ENCODE measurements at places on chromosomes 5 and 9. TPM values are rescaled to one million over a fixed set of nuclear protein-coding genes. Genes with fewer than 3 reads are reported as not detected.

DNA sequence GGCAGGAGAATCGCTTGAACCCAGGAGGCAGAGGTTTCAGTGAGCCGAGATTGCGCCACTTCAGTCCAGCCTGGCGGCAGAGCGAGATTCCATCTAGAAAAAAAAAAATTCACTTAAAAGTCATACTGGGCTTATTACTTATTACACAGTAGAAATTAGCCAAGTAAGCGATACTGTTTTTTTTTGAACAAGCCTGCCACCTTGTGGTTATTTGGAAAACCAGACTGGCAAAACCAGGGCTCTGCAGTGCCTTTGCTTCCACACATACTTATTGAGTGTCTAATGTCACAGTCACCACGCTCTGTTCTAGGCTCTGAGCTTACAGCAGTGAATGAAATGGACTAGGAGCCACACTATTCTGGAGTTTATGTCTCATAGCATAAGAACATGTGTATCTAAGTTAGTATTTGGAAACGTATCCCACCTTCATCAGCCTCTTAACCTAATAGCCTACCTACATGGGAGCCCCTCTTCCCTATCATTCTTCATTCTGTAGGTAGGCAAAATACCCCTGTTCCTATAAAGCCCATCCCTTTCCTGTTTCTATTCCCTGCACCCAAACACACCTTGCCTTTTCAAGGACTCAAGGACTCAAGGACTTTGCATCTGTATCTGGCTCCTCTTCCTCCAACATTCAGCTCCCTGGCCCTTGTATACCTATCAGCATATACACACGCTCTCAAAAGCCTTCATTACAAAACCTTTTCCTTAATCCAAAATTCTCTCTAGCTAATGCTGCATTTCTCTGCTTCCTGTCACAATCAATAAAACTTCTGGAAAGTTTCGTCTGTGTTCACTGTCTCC is 13.9 kb upstream of the BASP1 start:
- no peak overlapping the region for H3K27ac ChIP-seq
- no peak overlapping the region for H3K4me3 ChIP-seq
- no peaks in the 10 kb centered on the region for H3K36me3 ChIP-seq
- H3K4me1 ChIP-seq = no peaks in the 10 kb centered on the region

GRCh38 chr9:79390077-79390698 is 181.6 kb upstream of the TLE4 start:
- H3K36me3 ChIP-seq = no peaks in the 10 kb centered on the region
- no peak overlapping the region for H3K4me3 ChIP-seq
- no peaks in the 10 kb centered on the region for H3K27me3 ChIP-seq

FAM221B gene
- total RNA-seq = not detected

ARL14EPL gene
- total RNA-seq = not detected

DNA sequence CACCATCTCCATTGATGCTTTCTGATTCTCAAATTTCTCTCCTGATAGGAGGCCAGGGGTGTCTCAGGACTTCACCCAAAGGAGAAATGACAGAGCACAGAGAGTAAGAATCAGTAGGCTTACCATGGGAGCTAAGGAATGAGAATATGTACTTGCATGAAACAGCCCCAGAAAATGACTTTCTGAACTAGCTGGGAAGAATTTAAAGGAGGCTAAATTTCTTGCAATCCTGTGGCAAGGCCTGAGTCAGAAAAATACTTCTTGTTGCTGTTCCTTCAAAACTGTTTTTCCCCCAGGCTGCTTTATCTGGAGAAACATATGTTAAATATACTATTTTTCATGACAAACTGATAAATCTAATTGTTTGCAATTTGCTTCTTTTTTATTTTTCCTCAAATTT is 53.4 kb upstream of the FBXL7 start:
- H3K4me3 ChIP-seq = no peak overlapping the region
- H3K4me1 ChIP-seq = no peaks in the 10 kb centered on the region
- no peaks in the 10 kb centered on the region for H3K36me3 ChIP-seq
- no peaks in the 10 kb centered on the region for H3K27me3 ChIP-seq
- no peak overlapping the region for H3K27ac ChIP-seq

DNA sequence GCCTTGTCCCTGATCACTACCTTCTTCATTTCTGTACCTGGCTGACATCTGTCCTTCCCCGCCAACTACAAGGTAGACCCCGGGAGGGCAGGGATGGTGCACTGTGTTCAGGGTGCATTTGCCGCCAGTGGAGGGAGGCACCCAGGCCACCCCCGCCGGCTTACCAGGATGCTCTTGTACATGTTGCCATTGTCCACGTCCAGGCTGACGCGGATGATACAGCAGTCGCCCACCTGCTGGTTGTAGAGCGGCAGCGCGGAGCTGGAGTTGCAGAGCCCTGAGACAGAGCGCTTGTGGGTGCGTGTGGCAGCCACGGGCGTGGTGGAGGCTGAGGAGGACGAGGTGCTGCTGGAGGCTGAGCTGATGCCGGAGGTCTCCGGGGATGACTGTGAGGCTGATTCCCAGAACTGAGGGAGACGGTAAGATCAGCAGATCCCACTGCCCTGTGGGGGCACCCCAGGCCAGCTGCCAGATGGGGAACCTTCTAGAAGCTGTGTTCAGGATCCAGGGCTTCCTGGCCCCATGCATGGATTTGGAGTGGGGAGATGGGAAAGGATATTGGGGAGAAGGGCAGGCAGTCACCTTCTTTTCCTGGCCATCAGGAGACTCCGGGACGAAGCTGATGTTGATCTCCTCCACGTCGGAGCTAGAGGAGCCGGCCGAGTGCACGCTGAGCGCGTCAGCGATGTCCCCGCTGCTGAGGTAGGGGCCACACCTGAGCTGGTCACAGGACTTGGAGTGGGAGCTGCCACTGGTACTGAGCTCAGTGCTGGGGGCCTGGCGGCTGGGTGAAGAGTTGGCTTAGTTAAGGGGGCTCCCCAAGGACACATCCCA is 19.5 kb downstream of the RALGDS start:
- H3K4me1 ChIP-seq = no peaks in the 10 kb centered on the region
- no peak for DNase-seq
- peaks cover 3% of the 10 kb centered on the region for H3K36me3 ChIP-seq
- no peaks in the 10 kb centered on the region for H3K27me3 ChIP-seq
- H3K4me3 ChIP-seq = no peak overlapping the region

DNA sequence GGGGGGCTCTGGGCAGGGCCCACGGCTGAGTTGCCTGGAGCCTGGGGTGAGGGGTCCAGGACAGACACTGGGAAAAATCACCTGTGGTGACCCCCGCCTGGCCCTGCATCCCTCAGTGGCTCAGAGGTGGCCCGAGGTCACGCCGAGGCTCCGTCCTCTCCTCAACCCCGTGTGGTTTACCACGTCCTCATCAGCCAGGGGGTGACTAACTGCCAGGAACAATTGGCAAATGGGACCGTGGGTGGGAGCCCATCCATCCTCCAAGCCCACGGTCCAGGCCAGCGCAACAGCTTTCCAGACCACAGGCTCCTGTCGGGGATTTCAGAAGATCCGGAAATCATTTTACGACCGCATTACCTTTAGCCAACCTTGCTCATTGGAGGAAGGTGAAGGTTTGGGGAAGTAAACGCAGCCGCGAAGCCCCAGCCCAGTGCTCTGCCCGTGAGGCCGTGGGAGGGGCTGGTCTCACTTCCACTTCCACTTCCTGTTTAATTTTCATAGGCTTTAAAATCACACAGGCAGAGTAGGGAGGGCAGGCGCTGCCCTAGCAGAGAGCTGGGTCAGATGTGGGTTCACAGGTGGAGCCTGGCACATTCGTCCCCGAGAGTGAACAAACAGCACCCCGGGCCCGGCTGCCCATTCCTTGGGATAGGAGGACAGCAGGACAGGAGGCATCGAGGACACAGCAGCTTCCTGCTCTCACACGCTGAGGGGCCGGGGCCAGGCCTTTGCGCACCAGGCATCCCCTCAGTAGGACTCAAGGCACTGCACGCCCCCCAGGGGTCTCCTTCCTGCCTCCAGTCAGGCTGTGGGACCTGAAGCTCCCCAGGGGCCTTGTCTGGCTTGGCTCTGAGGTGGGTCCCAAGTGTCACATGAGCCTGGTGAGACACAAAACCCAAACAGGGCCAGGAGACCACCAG is 19.8 kb upstream of the SLC9A3 start:
- no peak overlapping the region for H3K4me3 ChIP-seq
- H3K4me1 ChIP-seq = peaks cover 8% of the 10 kb centered on the region
- H3K27me3 ChIP-seq = peaks cover 7% of the 10 kb centered on the region
- no peak overlapping the region for H3K27ac ChIP-seq
- DNase-seq = no peak

DNA sequence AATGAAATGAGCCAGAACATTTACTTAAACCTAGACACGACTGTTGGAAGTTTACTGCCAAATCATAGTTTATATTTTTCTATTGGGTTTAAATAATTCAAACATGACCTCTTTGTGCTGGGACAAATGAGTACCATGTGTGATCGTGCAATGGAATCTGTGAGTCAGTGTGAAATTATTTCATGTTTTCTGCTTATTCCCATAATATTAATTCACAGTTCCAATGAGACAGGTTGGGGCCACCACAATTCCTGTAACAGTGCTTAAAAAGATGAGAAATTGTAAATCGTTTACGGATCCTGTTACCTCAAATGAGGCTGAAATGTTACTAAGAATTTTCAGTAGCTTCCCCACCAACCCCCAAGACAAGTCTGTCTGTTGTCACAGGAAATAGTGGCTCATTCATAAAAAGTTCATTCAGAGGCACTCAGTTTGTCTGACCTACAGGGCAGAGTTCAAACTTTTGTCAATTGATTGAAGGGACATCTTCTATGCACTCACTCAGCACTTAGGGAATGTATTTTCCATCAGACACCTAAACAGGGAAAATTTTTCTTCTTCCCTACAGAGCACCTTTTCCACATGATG is 563.9 kb upstream of the ADAMTS16 start:
- H3K36me3 ChIP-seq = no peaks in the 10 kb centered on the region
- H3K27me3 ChIP-seq = no peaks in the 10 kb centered on the region
- H3K4me1 ChIP-seq = no peaks in the 10 kb centered on the region
- H3K27ac ChIP-seq = no peak overlapping the region
- H3K4me3 ChIP-seq = no peak overlapping the region

- no peaks in the 10 kb centered on the region for H3K36me3 ChIP-seq
- no peak overlapping the region for H3K4me3 ChIP-seq
- peaks cover 9% of the 10 kb centered on the region for H3K27me3 ChIP-seq
- peak; percentile 12 for DNase-seq
These were observed 19.2 kb downstream of the CAPSL start for GRCh38 chr5:35919191-35919590.

DNA sequence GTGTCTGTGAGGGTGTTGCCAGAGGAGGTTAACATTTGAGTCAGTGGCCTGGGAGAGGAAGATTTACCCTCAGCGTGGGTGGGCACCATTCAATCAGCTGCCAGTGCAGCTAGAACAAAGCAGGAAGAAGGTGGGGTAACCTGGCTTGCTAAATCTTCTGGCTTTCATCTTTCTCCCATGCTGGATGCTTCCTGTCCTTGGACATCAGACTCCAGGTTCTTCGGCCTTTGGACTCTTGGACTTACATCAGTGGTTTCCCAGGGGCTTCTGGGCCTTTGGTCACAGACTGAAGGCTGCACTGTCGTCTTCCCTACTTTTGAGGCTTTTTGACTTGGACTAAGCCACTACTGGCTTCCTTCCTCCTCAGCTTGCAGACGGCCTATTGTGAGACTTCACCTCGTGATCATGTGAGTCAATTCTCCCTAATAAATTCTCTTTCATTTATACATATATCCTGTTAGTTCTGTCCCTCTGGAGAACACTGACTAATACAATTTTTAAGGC is 38.1 kb downstream of the PBX3 start:
- no peaks in the 10 kb centered on the region for H3K27me3 ChIP-seq
- H3K36me3 ChIP-seq = no peaks in the 10 kb centered on the region
- no peak for DNase-seq

ROR2 gene
- total RNA-seq = 24.7 TPM

DNA sequence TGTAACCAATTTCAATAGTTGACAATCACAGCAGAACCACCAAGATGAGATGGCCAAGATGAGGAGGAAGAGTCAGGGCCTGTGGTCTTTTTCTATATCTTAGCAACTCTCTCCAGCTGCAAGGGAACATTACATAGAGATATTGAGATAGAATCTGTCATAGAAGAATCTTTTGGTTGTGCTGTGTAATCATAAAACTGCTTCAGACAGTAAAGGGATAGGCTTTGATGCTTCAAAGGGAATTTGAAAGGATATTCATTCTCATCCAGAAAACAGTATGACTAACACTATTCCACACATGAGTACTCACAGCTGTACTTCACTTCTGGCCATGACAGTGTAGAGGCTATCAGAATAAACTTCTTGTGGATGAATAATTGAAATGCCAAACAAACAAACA is 145.9 kb downstream of the YIPF5 start:
- H3K27ac ChIP-seq = no peak overlapping the region
- no peaks in the 10 kb centered on the region for H3K36me3 ChIP-seq
- DNase-seq = no peak

DNA sequence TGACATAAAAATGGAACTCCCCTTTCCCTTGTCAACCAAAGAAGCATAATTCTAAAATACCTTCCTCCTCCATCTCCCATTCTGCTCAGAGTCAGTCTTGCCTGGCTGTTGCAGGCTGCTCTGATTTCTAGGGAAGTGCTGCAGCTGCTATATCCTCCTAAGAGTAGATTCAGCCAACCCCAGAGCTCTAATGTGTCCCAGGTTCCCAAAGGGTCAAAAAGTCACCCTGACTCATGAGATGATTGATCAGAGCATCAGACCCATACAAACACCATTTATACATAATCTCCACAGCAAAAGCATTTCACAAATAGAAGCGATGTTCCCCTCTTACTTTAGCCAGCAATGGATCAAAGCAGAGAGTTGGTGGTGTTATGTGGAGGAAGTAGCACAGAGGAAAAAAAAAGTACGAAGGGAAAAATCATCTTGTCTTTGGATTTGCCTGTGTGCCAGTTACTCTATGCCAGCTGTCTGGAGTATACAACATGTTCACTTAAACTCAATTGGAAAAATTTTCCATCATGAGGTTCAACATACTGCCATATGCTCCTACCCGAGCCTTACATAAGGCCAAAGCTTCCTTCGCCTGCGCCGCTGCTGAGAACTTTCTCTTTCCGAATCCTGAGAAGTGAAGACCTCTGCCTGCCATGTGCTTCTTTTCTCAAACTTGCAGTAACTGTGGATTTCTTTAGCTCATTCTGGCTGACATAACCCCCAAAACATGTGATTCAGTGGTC is 258.0 kb downstream of the TLE4 start:
- H3K27ac ChIP-seq = no peak overlapping the region
- no peaks in the 10 kb centered on the region for H3K27me3 ChIP-seq
- DNase-seq = no peak
- H3K36me3 ChIP-seq = no peaks in the 10 kb centered on the region

ADAMTSL1 gene
- 18.2 TPM for total RNA-seq

GRCh38 chr5:9516591-9516990 is 29.3 kb downstream of the SEMA5A start:
- no peak overlapping the region for H3K4me3 ChIP-seq

GRCh38 chr5:29263915-29264351 is 1929.6 kb upstream of the CDH6 start:
- no peak overlapping the region for H3K4me3 ChIP-seq
- H3K27me3 ChIP-seq = no peaks in the 10 kb centered on the region
- H3K4me1 ChIP-seq = no peaks in the 10 kb centered on the region
- H3K36me3 ChIP-seq = no peaks in the 10 kb centered on the region
- no peak overlapping the region for H3K27ac ChIP-seq

CYFIP2 gene
- total RNA-seq = 24.8 TPM

- H3K4me1 ChIP-seq = peaks cover 7% of the 10 kb centered on the region
- no peak for DNase-seq
- H3K4me3 ChIP-seq = no peak overlapping the region
- H3K27ac ChIP-seq = no peak overlapping the region
These were observed 23.3 kb downstream of the AK8 start for GRCh38 chr9:132854832-132855231.

GRCh38 chr9:81455462-81456219 is 233.7 kb downstream of the TLE1 start:
- no peak overlapping the region for H3K27ac ChIP-seq
- no peaks in the 10 kb centered on the region for H3K36me3 ChIP-seq
- H3K4me3 ChIP-seq = no peak overlapping the region
- H3K4me1 ChIP-seq = no peaks in the 10 kb centered on the region

Measured in hepatocyte (in vitro differentiated cells).